ENCODE measurements at places on chromosomes 13 and 19.

DNA sequence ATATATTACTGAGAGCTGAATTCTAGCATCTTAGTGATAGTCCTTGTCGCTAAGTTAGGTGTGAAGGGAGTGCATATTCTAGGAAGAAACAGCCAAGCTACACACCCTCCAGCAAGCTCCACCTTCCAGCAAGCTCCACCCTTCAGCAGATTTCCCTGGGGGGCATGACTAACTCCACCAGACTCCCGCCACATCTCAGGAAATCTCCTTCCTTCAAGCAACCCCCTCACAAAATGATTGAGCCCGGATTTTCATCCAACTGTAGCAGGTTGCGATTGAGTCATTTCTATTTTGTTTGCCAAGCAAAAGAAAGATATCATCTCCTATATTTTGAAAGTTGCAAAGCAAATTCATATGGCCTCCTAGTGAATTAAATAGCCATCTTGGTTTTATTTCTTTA lies 162.1 kb upstream of the TMTC4 start:
- DNase-seq: no peak

- no peak for DNase-seq
Observed at GRCh38 chr13:112907871-112908331, 61.1 kb upstream of the MCF2L start.

DNA sequence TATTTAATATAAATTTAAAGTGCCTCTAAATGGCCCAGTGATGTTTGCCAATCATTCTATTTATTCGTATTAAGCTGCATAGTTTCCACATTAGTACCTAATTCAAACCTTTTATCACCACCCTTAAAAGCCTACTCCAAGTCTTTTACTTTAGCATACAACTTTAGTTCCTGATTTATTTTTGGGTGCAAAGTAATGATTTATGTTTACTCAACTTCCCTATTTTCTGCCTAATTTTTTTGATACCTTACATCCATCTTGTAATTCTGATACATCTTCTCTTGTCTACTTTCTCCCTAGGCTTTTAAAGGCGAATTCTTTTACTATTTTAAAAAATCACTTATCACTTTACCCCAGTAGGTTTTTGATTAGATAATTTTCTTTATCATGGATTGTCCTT lies 2651.1 kb upstream of the PCDH20 start:
- no peak for DNase-seq

DNA sequence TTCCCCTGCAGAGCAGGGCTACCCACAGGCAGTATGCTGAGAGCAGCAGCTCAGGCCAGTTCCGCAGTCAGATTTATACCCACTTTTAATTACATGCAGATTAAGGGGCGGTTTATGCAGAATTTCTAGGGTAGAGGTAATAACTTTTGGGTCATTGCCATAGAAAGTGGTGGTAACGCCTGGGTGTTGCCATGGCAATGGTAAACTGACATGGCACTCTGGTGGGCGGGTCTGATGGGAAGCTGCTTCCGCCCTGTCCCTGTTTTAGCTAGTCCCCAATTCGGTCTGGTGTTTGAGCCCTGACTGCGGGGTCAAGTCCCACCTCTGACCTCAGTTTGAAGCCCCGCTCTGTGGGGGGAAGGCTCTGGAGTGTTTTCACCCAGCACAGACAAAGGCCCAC lies 141.1 kb upstream of the VSTM2B start:
- DNase-seq: no peak

All from activated CD8-positive, alpha-beta memory T cell treated with anti-CD3 and anti-CD28 coated beads, Interleukin-2, amount 50 U/mL, for 48 hours (primary cell).